ENCODE measurements at places on chromosomes 3 and 15.

- DNase-seq: no peak
Observed at GRCh38 chr3:67655364-67656121, 1.1 kb upstream of the SUCLG2 start.

- DNase-seq: no peak
Observed at GRCh38 chr3:98964784-98965183, 63.3 kb upstream of the DCBLD2 start.

GRCh38 chr15:26550880-26551279 lies 222.0 kb downstream of the GABRB3 start:
- DNase-seq: no peak

DNA sequence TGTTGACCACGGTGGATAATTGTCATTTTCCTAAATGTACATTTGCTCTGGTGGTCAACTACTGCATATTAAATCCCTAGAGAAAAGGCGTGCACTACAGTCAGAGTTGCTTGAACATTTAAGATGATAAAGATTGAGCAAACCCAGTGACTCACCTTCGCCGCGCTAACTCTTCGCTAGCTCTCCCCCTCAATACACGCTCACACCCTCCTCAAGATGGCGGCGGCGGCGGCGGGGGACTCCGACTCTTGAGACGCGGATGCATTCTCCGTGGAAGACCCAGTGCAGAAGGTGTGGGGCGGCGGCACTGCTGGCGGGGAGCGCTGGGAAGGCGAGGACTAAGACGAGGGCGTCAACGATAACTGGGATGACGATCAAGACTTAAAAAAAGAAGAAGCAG lies 79.8 kb upstream of the PFN2 start:
- DNase-seq: no peak

GRCh38 chr3:30467596-30468238 lies 138.7 kb upstream of the TGFBR2 start:
- DNase-seq: no peak

DNA sequence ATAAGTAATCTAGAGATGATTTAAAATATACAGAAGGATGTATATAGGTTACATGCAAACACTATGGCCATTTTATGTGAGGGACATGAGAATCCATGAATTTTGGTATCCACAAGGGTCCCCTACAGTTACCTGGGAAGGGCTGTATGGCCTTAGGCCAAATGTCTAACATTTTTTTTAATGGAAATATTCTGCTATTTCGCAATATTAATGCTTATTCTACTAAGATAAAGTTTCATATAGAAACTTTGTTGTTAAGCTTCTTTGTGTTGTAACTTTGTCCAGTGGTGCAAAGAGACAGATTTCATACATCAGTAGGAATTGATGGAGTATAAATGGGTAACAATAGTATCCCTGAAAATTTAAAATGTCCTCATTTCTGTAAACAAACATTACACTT lies 233.4 kb upstream of the THBS1 start:
- no peak for DNase-seq

DNA sequence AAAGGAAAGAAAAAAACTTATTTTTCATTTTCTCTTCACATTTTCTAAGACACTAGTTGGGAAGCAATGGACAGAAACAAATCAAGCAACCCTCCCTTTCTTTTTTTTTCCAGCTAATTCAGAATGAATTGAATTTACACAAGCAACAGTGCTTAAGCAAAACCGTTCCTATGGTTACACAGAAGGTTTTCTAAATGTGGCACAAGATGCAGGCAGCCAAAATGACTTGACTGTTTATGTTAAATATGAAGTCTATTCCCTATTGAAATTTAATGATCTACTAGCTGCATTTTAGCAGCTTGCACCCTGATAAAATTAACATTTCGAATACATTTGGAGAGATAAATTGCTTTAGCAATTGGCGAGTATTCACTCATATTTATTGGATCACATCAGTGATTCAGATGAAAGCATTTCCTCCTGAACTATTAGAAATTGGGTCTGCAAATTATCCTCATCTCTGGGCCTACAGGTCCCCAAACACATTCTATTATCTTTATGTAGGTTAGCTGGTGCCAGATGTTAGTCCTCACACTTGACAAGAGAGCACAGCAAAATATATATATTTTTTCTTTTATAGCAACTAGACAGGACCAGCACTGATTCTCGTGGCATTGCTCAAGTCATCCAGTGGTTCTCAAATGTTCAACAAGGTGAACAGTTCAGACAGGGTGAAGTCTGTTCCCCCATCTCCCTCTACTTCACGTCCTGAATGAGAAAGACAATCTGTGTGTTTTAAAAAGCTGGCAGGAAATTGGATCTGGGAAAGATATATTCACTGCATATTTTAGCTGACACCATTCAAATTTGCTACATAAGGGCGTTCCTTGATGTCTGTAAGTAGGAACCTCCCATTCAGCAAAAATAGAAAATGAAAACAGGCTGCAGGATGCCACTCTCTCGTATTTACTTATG lies 463.6 kb upstream of the KCNMB2 start:
- DNase-seq: no peak

- DNase-seq: no peak
Observed at GRCh38 chr3:120497336-120497735, 46.5 kb upstream of the FSTL1 start.

GRCh38 chr15:51561271-51561670 lies 61.3 kb downstream of the DMXL2 start:
- no peak for DNase-seq

- no peak for DNase-seq
Observed at GRCh38 chr3:67421912-67422311, 232.5 kb downstream of the SUCLG2 start.

DNA sequence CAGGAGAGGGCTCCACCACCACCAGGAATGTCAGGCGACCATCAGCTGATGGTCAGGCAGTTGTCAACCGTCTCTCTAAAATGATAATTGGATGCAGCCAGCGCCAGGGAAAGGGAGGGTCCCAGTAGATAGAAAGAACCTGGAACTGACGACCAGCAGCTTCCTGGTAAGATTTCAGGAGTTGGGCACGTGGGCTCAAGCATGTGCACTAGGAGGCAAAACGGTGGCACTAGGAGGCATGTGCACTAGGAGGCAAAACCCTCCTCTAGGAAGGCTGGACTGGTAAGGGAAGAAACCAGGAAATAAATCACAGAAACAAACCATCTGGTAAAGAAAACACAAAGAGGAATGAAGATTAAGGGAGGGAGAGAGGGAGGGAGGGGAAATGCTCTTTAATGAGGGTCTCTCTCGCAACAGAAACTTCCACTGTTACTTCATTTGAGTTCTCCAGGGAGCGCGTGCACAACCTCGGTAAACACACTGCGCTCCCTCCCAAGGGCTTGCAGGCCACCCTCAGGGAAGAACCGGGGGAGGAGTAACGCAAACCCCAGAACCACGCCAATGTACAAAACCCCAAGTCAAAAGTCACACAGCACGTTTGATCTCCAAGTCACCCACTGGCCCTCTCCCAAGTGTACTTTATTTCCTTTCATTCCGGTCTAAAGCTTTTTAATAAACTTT lies 116.7 kb downstream of the XXYLT1 start:
- no peak for DNase-seq

DNA sequence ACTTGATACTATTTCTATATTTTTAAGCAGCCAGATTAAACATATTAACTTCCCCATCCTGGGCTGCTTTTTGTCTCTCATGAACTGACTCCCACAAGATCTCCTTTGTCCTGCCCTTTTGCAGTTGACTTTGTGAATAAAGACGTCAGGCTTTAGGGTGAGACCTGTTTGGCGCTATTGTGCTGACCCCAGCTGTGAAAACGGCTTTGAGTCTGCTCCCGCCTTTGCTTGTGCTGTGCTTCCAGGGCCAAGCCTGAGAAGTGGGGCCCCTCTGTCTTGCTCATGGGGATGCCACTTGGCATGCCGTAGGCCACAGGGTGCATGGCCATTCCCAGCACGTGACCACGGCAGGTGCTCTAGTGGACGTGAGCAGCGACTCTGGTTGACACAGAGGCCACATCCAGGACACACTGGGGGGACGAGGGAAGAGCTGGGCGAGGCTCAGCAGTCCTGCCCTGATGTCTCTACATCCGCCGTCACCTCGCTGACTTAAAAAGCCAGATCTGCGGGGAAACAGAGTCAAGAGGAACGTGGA lies 268.9 kb upstream of the LYSMD4 start:
- DNase-seq: no peak

DNA sequence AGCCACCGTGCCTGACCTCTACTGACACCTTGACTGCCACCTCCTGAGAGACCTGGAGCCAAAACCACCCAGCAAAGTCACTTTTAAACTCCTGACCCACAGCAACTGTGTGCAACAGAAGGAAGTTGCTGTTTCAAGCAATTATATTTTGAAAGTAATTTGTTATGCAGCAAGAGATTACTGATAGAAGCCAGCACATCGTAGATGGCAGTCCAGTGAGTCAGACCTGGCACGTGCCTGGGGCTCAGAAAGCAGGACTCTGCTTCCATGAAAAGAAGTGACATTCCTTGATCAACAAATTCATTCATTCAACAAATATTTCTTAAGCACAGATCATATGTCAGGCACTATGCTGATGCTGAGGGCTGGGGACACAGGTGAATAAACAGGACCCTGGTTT lies 5.7 kb upstream of the CSPG4 start:
- DNase-seq: no peak

- no peak for DNase-seq
Observed at GRCh38 chr3:142315083-142315482, 89.7 kb upstream of the GK5 start.

DNA sequence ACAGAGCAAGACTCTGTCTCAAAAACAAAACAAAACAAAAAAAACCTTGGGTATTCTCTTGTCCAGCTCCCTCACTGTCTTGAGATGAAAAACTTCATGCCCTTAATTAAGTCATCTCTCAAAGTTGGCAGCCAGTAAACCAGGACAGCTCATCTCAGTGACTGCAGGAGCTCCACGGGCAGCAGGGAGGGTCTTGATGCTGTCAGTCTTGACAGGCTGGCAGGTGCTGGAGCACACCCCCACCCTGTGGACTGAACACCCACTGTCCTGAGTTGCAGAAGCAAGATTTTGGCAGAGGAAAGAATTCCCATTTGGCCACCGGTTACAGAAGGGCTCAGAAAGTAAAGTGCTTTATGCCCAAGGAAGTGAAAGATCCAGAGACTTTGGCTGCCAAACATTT lies 8.0 kb downstream of the DNAJA4 start:
- DNase-seq: no peak

DNA sequence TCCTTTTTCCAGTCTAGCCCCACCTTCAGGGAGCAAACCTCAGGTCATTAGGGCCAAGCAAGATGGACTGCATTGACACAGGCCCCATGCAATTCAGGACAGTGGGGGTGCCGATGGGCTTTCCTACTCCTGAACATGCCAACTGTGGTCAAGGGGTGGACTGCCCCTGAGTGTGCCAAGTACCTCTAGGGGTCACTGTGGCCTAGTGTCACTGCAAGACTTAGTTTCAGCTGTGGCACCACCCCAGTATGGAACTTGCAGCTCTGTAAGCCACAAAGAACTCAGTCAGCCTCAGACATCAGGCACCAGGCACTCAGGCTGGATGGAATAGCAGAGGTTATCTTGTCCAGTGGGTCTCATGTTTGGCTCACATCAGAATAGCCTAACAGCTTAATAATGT lies 32.3 kb downstream of the EXOG start:
- no peak for DNase-seq

DNA sequence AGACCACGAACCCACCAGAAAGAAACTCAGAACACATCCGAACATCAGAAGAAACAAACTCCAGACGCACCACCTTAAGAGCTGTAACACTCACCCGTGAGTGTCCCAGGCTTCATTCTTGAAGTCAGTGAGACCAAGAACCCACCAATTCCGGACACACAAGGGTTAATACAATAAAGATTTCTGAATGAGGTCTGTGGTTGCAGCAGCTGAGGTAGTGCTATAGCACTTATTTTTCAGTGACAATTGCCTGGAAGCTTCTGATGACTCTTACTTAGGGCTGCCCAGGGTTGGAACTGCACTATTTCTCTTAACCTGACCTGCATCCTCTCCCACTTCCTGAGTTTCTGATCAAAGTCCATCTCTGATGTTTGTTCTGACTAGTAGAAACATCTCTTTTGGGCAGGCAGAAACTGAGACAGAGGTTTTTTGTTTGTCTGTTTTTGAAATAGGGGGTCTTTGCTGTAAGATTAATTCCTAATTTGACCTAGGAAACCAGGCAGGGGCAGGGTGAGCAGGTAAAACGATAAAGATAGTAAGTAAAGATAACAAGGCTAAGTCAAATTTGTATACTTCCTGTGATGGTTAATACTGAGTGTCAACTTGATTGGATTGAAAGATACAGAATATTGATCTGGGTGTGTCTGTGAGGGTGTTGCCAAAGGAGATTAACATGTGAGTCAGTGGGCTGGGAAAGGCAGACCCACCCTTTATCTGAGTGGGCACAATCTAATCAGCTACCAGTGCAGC lies 169.1 kb downstream of the GAP43 start:
- DNase-seq: no peak

GRCh38 chr3:196775938-196776337 lies 36.3 kb downstream of the PAK2 start:
- no peak for DNase-seq

DNA sequence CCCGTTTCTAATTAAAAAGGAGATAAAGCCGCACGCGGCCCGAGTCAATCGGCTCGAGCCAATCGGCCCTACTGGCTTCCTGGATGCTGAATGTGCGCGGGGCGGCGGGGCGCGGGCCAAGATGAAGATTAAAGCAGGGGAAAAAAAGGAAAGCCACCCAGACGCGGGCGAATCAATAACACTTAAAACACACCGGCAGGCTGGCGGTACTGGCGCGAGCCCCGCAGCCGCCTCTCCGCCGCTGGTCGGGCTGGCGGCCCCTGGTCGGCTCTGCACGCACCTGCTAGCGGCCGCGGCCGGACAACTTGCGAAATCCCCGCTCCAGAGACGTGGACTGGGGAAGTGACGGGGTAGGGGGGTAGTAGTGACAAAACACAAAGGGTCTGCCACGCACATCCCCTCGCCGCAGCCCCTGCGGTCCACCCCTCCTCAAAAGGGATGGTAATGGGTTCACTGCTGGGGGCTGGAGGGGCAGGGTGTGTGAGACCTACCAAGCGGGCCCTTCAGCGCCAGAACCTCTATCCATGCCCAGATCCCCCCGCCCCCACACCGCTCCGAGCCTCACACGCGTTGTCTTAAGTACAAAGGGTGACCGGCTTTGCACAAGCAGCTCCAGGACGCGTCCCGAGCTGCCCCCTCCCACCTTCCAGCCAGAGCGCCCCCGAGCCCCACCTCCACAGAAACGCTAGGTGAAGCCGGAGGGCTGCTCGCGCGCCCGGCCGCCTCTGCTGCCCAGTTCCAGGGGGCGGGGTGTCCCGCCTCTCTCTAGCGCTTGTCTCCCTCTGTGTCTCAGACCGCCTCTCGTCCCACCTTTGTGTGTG lies 1.4 kb downstream of the WNT7A start:
- DNase-seq: no peak

DNA sequence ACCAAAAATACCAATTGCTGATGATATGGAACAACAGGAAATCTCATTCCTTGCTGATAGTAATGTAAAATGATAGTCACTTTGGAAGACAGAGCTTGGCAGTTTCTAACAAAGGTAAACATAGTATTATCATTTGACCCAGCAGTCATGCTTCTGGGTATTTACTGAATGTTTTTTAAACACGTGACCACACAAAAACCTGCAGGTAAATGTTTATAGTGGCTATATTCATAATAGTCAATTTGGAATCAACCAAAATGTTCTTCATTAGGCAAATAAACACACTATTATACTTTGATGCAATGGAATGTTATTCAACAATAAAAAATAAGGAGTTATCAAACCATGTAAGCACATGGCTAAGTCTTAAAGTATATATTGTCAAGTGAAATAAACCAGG lies 24.1 kb upstream of the GOLGA8A start:
- no peak for DNase-seq
